ENCODE measurements at places on chromosomes 6 and 20. TPM values are rescaled to one million over a fixed set of nuclear protein-coding genes. Genes with fewer than 3 reads are reported as not detected.

- no peak for DNase-seq
Measured at GRCh38 chr6:168034537-168034936, 37.1 kb downstream of the KIF25 start.

DNA sequence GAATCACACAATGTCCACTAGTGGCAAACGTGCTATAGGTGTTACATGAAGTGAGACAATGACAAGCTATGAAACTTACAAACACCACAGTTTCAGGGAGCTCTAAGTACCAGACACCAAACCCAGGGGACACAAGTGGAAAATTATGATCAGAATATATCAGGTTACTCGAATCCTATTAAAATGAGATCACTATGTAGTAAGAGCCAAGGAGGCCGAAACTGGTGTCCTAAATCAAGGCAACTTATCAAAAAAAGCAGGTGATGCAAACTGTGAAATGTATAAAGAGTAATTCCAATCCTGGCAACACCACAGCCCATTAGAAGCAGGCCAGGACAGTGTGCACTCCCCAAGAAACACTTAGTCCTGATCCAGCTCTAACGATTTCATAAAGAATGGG is 100.3 kb downstream of the ARHGAP18 start:
- DNase-seq = no peak

DNA sequence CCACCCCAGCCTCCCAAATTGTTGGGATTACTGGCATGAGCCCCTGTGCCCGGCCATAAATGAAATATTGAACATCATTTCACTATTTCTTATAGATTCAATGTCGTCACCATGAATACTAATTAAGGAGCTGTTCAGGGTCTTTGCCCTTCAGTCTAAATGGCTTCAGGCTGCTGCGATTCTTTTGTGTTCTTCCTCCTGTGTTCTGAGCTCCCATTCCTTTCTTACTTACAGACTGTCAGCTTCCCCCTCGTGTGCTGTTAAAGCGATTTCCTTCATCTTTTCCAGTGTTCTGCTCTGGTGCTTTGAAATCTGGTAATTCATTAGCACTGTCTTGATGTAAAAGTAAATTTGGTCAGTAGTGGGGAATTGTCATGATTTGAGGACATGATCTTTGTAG is 63.3 kb upstream of the PRDM1 start:
- DNase-seq = no peak

DNA sequence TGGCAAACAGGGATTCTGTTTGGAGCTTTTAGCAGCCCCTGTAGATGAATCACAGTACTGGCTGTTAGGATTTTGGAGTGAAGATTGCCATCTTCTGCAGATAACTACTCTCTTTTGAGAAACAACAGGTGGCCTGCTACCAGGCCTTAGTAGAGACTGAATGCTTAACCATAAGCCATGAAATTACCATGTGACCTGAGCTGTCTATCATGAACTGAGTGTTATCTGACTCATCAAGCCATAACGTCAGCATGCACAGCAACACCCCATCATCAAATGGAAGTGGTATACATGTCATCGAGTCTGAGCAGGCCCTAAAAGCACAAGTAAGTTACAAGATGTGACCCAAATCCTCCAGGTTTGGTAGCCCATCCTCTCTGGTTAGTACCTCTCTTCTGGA is 132.6 kb downstream of the GPR63 start:
- DNase-seq = no peak

GRCh38 chr6:5373430-5373829 is 112.1 kb downstream of the FARS2 start:
- DNase-seq = no peak

DNA sequence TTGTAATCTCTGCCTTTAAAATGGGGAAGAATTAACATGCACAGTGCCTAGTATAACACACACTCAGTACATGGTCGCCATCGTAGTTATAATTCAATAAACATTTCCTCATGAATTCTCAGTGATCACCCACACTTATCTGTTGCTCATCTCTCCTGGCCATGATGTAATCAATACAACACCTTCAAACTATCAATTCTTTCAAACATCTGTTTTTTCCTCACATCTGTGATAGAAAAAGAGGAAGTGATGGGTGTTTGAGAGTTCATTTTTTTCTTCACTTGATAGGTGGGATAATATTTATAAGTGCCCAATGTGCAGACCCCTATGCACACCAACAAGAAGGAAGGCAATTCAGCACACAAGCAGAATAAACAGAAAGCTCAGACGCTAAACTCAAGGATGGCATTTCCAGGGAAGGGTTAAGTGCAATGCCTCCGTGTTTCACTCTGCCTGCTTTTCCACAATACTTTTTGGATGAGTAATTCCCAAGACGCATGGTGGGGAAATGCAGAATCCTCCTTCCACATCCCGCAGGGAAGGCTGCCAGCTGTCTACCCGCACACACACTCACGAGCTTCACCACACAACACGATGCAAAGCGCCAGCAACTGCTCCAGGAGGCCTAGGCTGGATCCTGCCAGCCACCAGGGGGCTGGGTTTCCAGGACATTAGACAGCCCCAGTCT is 100.3 kb downstream of the GMPR start:
- no peak for DNase-seq

DNA sequence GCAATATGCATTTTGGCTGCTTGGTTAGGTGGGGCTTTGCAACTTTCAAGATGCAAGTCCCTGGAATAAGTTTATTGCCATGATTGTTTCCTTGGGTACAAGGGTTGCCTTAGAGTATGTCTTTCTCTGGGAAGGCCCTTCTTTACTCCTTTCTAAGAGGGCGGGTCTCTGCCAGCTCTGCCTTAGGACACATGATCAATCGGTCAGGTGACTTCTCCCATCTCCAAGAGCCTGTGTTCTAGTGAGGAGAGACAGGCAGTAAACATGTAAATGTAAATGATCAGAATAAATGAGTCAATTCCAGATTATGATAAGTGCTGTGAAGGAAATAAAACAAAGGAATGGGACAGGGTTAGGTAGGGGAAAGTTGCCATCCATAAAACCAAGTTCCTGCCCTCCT is 43.2 kb upstream of the BCAS1 start:
- no peak for DNase-seq

DNA sequence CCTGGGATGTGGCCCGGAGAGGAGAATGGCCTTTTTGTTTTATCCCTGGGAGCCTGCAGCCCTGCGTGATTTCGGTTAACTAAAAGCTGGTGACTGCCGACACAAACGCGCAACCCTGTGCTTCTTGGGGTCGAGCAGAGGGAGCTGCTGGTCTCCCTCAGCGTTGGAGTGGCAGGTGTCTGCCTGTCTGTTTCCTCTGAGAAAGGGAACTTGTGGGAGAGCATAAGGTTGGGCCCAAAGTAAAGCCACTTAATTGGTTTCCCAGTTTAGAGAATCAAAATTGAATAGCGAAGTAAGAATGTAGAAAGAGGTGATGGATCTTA is 500 bp downstream of the LTV1 start:
- no peak for DNase-seq

DNA sequence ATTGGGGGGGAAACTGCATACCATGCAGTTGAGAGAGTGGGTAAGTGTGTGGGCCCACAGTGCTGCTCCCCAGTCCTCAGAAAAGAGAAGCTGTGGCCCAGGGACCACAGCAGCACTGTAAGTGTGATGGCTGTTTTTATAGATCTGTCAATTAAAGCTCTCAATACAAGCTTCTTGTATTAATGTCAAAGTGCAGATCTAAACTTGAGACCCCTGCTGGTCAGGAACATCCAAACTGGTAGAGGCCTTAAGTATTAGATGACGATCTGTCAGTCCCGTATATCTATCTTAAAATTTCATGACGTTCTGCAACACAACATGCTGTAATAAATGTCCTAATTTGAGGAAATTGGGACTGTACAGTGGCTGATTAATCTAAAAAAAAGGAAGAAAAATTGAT is 74.8 kb downstream of the TULP4 start:
- no peak for DNase-seq

LTB gene
- 46.8 TPM for total RNA-seq

- no peak for DNase-seq
Measured at GRCh38 chr6:144334150-144334708, 49.1 kb downstream of the UTRN start.

NKAIN2 gene
- not detected for total RNA-seq

DNA sequence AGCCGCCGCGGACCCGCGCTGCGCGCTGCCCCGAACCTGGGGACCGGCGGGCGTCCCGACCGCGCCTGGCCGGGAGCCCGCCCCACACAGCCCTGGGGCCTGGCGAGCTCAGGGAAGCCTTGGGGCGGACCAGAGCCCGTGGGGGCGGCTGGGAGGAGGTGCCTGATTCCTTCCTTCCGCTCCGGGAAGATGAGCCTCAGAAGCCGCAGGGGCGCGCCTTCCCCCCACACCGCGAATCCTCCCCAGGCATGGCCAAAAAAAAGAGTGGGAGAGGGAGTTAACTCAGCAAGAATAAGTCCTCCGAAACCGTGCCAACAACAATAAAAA is at the start of gene CBLN4:
TSS of gene CBLN4 (minus strand) at position 131 of the 327 bp plus-strand sequence. CDS start 1,348 bp downstream, outside the sequence.
- no peak for DNase-seq

PHACTR3 gene
- total RNA-seq = not detected

DNA sequence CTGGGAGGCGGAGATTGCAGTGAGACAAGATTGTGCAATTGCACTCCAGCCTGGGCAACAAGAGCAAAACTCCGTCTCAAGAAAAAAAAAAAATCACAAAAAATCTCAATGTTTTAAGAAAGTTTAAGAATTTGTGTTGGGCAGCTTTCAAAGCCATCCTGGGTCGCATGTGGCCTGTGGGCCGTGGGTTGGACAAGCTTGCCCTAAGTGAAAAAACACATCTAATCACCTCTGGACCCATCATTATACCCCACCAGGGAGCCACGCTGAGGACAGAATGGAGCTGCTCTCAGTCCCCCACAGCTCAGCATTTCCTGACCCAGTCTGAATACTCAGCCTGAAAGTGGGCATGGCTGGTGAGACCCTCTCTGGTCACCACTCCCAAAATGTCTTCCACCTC is 129.3 kb downstream of the PRND start:
- no peak for DNase-seq

- DNase-seq = no peak
Measured at GRCh38 chr20:38166703-38167233, 1.7 kb upstream of the TGM2 start.

GRCh38 chr6:146420255-146420654 is 123.4 kb upstream of the RAB32 start:
- DNase-seq = no peak

GRCh38 chr20:62088258-62089127 is 22.8 kb upstream of the TAF4 start:
- DNase-seq = no peak

PRDM13 gene
- not detected for total RNA-seq
